ENCODE measurements at places on chromosomes 5 and 9.

DNA sequence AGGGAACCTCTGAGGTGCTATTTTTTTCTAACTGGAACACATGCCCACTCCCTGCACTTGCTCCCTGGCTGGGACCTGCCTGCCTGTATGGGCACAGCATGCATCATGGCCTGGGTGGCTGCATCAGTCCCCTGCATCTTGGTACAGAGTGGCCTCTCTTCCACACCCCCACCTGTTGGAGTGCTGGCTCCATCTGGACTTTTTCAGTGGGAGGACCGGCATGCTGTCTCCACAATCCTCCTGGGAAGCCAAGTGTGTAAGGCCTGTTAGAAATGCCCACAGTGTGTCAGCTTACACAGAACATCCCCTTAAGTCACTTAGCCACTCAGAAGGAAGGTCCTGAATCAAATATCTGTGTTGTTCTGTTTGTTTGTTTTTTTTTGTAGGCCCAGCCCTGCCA, 102.9 kb downstream of the MARCHF3 start:
- no peak for DNase-seq

DNA sequence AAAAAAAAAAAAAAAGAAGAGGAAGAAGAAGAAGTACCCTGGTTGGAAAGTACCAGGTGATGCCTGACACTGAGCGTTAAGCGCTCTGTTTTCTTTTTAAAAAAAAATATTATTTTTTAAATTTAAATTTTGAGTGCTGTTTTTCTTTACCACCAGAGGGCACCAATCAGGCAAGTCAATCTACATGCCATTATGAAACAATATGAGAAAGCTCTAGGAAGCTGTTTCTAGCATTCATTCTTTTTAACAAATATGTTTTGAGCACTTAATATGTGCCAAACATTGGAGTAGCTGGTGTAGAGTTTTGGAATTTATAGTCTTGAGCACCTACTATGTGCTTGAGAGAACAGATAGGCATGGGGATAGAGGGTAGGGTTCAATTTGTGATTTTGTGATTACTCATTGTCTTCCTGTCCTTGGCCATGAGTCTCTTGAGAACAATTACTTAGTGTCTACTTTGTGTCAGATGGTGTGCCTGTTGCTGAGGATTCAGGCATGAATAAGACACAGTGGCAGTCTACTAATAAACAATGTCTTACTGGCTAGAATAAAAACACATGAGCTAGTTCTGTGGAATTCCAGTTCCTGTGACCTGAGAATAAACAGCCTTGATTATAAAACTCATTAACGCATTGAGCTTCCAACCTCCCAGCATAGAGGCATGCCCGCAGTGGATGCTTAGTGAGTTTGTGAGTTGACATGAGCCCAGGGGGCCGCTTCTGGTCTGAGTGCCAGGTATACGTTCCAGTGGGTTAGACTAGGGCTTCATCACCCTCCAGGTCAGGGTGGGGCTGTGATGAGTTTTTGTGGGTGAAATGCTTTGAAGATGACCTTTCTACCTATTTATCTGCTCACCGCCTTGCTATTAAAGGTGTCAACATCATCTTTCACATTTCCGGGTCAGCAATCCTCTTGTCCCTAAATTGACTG, 3.0 kb upstream of the UBE2R2 start:
- no peak for DNase-seq

- DNase-seq, result no peak
Observed at GRCh38 chr5:97923496-97923895, 740.4 kb upstream of the RIOK2 start.

DNA sequence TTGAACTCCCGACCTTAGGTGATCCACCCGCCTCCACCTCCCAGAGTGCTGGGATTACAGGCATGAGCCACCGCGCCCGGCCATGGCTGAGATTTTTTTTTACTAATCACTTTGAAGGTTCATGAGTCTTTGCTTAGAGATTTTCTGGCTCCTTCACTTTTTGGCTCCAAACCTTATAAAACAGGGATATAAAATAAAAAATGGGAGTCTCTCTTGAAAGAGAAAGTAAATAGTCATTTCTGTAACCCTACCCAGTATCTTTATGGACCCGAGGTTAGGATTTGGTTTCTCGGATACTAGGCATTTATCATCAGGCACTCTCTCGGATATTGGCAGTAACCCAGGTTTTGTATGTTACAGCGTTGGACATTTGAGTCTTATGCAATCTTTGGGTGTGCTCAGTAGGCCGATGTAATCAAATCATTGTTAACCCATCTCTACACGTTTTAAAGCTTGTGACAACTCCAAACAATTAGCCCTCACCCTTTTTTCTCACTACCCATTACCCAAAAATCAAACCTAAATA, 25.3 kb downstream of the STXBP1 start:
- DNase-seq, result no peak

- DNase-seq, result no peak
Observed at GRCh38 chr9:127878652-127879390, 1.3 kb upstream of the AK1 start.

GRCh38 chr5:32539981-32540845, 45.1 kb upstream of the SUB1 start:
- no peak for DNase-seq

DNA sequence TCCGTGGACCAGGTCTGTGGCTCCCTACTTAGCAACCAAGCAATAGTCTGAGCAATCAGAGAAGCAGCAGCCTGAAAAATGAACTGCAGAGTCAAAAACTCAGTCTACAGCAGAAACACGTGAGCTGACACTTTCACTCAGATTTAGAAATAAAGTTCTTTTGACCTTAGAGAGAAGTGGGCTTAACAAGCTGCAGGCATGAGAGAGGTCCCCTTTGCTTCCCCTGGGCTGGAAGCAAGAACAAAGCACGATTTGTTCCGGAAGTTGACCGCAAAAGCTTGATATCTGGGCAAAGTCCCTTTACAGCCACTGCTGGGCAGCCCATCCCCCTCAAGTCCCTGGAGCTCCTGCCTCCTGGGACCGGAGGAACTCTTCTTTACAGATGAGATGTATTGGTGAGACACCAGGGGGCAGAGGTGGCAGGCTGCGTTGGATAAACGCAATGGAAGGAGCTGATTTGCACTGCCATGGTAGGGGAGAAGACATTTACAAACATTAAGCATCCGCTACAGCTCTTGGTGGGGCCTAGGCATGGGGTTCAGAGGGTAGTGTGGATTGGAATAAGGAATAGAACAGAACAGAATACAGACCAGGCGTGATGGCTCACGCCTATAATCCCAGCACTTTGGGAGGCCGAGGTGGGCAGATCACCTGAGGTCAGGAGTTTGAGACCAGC, 5.8 kb upstream of the SOWAHA start:
- peak; percentile 48 for DNase-seq

- no peak for DNase-seq
Observed at GRCh38 chr9:17018540-17019196, 116.2 kb upstream of the CNTLN start.

GRCh38 chr5:33445798-33446197, 5.0 kb downstream of the TARS1 start:
- no peak for DNase-seq

- DNase-seq, result no peak
Observed at GRCh38 chr5:161382685-161383084, 163.8 kb downstream of the GABRB2 start.

DNA sequence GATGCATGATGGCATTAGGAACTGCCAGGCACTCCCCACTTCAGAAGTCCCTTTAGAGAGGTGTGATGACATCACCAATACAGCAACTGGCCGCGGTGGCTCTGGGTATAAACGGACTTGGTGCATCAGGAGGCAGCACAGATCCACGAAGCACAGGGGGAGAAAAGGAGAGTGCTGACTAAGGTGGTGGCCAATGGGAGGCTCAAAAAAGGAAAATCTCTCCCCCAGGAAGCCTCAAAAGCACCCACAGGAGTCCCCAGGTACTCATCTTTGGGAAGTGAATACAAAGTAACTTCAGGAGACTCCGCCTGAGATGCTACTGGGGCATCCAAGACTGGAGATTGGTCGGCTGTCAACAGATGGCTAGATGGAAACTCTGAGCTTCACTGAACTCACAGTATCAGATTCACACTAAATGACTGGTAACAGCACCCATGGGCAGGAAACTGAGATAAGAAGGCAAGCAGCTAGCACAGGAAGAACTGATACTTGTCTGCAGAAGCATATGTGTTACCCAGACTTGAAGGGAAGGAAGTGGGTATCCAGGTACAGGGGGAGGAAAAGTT, 7.6 kb downstream of the TTC39B start:
- DNase-seq, result no peak

- no peak for DNase-seq
Observed at GRCh38 chr9:35942286-35942685, 15.7 kb downstream of the OR2S2 start.

DNA sequence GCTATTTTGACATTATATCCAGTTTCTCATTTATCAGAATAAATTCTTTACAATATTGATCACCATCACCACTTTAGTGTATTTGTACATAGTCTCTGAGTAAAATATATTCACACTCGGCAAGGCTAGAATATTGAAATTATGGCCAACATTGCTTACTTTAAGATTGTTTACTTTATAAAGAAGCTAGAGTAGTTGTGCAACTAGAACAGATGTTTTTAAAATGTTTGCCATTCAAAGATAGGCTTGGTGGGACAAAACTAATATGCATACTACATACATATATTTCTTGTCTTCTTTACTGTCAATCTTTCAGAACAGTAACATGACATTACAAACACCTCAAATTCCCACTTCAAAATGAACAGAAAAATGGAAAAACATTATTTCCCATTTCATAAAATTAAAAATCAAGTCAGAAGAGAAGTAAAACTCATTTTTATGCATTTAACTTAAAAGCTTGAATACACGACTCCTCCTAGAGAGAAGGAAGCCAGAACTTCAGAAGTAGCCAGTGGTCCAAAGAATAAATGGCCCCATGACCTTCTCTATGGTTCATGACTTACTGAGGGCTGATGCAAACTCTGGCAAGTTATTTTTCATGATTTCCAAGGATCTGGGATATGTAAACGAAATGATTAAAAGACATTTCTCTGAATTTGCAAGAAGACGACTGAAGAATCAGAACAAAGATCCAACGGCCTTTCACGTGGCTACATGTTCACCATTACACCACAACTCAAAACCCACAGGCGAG, 14.1 kb downstream of the MTX3 start:
- no peak for DNase-seq

DNA sequence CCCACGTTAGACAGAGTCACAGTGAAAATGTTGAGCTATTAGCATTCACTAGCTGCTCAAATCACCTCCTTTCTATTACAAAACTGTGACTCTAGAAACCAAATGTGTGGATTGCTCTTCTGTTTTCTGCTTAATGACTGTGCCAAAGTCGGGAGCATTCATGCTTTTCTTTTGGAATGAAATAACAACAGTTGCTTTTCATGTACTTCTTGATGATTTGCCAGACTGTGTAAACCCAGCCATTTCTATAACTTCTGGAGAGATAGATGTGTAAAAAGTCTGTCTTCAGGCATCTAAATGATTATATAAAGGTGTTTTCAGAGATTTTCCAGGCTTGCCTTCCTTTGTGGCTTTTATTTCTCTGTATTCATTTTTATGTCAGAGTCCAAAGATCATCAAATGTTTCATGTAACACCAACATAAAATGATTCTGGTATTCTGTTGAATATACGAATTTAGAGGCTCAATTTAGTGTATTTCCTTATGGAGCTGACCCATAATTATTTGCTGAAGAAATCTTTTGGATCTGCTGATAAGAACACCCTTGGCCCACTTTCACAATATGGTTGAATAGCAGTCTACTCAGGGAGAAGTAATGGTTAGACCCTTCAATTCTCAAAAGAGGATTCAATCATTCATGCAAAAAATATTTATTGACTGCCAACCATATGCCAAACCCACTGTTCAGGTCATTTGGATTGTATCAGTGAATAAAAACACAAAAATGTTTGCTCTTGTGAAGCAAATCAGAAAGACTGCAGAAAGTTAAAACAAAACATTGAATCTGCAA, 581.2 kb downstream of the CDH18 start:
- DNase-seq, result no peak
